ENCODE measurements at places on chromosomes 7 and 10.
A peak's percentile ranks its signal among the peaks of the same experiment; 100 is the strongest.

- no peak for DNase-seq
Observed at GRCh38 chr10:10598297-10598696, 419.4 kb upstream of the CELF2 start.

DNA sequence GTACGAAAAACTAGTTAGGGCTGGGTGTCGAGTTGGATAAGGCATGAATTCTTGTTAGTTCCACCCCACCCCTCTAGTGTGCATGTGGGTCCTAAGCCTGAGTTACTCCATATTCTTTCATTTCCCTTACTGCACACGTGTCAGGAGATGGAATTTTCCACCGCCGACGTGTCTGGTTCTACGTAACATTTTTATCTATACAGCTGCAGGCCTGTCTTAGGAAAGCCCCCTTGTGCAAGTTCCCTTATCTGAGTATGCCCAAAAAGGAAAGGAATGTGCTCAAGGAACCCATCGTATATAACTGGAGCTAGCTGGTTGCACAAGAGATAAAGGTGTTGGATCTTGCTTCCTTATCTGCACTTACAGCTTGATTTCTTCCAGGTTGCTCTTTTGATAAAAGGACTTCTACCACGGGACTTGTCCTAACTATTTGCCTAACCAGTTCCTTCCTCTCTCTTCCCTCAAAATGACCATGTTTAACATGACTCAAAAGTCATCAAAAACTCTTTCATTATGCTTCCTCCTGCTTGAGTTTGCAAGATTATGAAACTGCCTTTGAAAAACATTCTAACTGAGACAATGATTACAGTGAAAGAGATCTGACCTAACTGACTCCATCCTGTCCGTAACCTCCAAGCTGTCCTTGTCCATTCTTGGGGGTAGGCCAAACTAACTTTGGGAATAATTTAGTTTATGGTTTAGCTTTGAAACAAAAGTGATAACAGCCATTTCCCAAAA, 181.4 kb downstream of the AKR1D1 start:
- DNase-seq = no peak

GRCh38 chr7:157265051-157265450, 71.8 kb upstream of the DNAJB6 start:
- no peak for DNase-seq

DNA sequence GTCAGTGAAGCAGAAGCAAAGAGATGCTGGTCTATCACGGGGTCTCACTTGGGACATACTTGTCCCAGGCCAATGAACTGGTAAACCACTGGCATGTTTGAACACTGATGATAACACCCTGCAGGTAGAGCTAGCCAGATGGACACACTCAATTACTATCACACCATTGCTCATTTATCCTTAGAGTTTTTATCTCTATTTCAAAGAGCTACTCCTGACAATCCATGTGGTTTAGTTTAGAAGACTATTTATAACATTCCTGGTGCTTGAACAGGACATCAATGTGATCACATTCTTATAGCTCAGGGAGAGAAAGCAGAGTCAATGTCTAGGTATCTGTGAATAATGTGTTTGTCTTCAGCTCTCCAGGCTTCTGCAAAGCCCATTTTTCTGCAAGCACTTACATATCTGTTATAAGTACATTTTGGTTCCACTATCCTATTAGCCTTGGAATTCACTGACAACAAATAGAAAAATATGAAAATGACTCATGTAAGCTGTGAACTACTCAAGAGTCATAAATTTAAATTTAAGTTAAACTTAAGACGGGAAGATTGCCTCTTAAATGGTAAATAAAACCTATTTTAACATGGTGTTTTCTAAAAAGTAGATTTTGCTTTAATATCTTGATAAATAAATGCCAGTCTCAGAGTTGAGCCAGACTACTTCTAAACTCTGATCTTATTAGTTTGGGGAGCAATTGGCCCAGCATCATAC, 106.7 kb upstream of the MBL2 start:
- no peak for DNase-seq

DNA sequence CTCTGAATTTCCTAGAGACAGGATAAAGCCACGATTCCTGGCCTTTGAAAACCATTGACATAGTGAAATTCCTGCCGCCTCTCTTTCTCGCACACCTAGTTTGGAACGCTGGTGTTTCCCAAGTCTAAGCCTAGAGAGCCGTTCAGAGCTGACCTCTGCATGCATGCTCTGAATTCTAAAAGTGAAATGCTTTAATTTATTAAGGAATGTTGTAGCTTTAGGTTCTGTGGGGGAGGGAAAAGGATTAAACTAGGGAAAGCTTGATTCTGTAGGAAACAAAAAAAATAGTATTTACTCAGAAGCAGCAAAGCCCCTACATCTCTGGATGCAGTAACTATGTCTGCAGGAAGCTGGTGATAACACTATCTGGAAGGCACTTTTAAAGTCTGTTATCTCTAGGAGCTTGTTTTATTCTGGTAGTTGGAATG, 27.3 kb downstream of the PFKP start:
- DNase-seq = no peak

- no peak for DNase-seq
Observed at GRCh38 chr7:144842377-144842851, 6.6 kb upstream of the TPK1 start.

- DNase-seq = no peak
Observed at GRCh38 chr10:5945561-5946418, 31.6 kb downstream of the IL15RA start.

DNA sequence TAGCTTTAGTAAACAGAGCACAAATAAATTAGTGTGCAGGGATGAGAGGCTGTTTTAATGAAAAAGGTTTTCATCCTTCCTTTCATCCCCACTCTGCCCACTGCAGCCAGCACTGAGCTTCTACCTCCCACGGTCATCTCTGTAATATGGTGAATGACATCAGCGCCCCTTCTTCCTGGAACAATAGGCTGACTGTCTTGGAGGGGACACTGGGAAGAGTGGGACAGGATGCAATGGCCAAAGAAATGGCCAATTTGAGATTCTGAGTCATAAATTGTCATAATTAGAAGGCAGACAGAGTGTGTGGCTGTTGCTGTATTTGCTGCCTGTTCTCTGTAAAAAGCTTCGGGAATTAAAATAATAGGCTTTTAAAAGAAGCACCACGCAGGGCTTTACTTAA, 126.7 kb upstream of the CALN1 start:
- DNase-seq = no peak

GRCh38 chr7:114741911-114742310, 180.0 kb upstream of the MDFIC start:
- no peak for DNase-seq

DNA sequence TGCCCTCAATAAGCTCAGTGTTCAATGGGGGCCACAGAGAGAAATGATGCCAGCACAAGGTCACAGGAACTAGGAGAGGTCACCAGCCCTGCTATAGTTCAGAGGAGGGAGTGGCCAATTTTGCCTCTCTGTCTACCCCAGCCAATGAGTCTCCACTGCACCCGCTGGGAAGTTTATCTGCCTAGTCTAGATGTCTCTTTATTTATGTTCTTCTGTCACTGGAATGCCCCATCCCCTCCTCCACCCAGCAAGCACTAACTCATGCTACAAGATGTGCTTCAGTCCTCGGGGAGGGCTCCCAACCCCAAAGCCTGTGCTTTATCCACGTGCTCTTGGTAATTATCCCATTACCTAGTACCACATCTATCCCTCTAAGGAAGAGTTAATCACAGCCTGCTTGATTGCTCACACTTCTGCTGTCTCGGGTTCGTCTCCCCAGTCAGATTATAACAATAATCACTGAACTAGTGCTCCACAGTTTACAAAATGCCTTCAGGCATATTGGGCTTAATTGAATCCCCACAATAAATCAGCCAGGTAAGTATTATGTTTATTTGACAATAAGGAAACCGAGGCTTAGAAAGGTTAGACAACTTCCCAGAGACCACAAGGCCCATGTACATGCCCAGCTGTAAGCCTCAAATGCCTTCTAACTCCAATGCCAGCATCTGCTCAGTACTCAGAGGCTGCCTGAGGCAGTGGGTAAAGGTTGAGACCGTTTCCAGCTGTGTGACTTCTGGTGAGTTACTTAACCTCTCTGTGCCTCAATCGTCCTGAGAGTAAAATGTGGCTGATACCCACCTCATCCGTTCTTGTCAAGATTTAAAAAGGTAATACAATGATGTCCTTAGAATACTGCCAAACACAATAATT, 3.9 kb downstream of the HIP1 start:
- no peak for DNase-seq

DNA sequence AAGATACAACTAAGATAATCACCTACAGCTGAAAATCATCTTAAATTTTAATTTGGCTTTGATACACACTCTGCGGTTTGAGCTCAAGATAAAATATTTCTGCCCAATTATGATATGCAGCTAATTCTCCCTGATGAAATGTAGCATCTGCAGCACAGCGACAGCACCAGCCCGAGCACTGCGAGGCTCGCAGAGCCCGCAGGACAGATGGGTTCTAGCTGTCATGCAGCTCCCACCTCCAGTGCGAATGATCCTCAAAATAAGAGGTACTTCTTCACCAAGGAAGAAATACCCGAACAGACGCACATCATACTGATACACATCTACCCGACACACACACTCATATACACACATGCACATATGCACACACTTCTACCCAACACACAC, 457.6 kb downstream of the PTPRN2 start:
- DNase-seq = no peak

GRCh38 chr10:4243169-4243568, 458.2 kb upstream of the KLF6 start:
- DNase-seq = no peak

DNA sequence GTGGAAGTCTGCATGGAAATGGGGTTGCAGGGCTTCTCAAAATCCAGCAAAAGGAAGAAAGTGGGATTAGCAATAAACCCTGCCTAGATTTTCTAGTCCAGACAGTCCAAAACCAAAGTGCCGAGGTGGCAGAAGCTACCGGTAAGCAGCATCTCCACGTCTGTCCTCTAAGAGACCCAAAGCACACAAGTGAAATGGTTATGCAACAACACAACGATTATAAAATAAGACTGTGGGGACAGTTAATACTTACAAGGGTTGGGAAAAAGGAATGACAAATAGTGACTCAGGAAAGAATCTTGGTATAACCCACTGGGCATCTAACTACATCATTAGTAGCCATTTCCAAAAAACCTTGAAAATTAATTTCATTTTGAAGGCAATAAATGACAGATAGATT, 24.7 kb downstream of the CREB3L2 start:
- DNase-seq = no peak

- no peak for DNase-seq
Observed at GRCh38 chr10:8873310-8873709, 818.8 kb downstream of the GATA3 start.

GRCh38 chr10:10772411-10772810, 245.3 kb upstream of the CELF2 start:
- DNase-seq = no peak

DNA sequence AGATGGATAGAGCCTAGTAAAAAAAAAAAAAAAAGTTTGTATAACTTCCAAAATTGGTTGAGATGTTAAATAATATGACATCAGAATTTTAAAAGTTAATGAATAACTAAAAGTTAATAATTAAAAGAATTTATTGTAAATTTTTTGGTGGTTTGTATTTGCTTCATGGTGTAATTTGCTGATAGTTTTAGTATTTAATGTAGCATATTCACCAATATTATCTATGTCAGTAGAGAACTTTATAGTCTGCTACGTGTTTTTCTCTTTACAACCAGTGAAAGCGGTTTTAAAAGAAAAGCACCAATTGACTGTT, 51.8 kb upstream of the STEAP4 start:
- no peak for DNase-seq

DNA sequence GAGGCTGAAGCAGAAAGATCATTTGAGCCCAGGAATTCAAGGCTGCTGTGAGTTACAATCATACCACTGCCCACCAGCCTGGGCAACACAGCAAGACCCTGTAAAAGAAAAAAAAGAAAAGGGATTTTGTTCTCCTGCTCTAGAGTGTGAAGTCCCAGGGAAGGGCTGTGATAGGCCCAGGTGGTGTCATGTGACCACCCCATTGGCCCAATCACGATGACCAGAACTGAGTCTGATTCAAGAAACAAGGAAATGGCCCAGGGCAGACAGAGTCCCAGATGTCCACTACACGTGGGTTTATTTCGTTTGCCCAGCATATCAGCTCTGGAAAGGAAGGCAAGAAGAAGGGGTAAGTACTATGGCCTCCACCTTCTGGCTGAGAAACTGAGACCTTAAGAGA, 81.3 kb upstream of the CUX1 start:
- DNase-seq = no peak

GRCh38 chr7:87448388-87448787, 27.1 kb downstream of the ABCB4 start:
- DNase-seq = no peak

DNA sequence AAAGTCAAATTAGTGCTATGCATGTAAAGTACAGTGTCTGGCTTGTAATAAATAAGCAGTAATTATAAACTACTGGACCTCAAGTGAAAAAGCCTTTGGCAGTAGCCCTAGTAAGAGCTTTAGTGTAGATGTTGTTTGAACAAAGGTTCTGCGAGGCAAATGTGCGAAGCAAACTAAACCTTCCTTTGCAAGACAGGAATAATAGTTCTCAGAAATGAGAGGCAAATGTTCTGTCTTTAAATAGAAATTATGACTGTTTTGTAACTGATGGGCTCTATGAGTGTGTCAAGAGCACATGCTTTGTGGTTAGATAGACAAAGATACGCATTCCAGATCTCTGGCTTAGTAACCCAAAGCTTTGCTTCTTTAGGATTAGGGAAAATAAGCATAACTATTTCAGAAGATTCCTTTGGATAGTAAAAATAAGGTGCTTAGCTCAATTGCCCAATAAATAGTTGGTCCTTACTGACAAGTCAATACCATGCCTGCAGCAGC, 169.2 kb upstream of the CDC14C start:
- DNase-seq = no peak

DNA sequence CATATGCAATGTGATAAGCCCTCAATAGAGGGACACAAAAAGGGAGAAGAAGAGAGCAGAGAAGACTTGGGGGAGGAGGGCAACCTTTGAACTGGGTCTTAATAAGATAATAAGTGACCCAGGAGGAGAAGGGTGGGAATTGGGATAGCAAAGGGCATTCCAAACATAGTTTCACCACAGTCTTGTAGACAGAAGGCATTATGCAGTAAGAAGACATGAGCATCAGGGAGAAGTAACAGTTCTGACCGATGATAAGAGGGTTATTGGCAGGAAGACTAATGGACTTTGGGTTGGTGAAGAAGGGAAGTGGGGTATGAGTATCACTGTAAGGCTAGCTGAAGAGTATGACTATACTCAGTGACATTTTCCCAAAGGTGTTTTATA, 63.6 kb downstream of the TES start:
- DNase-seq = no peak

- peak; percentile 9 for DNase-seq
Observed at GRCh38 chr7:94087664-94088352, 83.7 kb upstream of the BET1 start.

DNA sequence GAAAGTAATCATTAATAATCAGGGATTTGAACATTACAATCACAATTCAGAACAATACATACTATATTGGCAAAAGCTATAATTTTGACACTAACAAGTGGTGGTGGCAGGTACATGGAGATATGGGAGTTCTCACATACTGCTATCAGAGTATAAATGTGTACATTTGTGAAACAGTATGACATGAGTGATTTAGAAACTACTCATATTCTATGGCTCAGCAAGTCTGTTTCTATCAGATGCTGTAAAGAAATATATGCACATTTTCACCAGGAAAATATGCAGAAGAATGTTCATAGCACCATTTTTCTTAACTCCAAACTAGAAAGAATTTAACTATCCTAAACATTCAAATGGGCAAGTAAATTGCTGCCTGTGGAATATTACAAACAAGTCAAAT, 620.0 kb downstream of the SH2D4B start:
- no peak for DNase-seq

- no peak for DNase-seq
Observed at GRCh38 chr10:95496246-95496911, 64.8 kb downstream of the SORBS1 start.

GRCh38 chr10:124562425-124563060, 100.9 kb downstream of the LHPP start:
- no peak for DNase-seq

All from stimulated activated CD8-positive, alpha-beta memory T cell treated with anti-CD3 and anti-CD28 coated beads, Interleukin-2, amount 100 ng/mL, for 1 hour (primary cell).